AG08395 (cell line): ENCODE measurements at places on chromosomes 2 and 18.
A peak's percentile ranks its signal among the peaks of the same experiment; 100 is the strongest.

GRCh38 chr2:179890666-179891065 lies 29.3 kb upstream of the ZNF385B start:
- no peak for DNase-seq

DNA sequence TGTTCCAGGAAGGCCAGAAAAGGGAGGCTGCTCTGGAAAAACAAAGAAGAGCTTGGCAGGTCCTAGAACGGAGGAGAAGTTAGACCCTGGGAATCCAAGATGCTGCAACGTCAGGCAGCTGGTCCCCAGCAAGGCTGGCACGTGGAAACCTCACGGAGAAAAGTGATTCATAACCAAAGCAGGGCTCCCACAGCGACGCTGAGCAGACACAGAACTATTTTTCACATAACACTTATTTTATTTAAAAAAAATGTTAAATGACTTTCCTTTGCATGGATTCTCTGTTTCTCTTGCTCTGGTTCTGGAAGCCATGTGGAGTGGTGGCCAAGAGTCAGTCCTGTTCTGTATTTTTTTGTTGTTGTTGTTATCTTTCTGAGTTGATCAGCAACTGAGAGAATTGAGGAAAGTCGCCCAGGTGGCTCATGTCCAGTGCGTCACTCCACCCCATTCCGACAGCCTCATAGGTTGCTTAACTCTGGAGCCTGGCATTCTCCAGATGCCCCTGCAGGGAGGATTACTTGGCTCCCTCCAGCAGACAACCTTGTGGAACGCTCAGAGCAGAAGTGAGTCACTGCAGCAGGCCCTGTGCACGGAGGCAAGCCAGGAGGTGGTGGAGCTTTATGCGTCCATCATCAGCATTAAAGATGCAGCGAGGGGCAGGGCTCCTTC lies 229.9 kb upstream of the HDAC4 start:
- peak; percentile 97 for DNase-seq

GRCh38 chr18:9449600-9450414 lies 25.5 kb upstream of the RALBP1 start:
- no peak for DNase-seq

- DNase-seq: no peak
Measured at GRCh38 chr2:10144771-10145518, 22.4 kb downstream of the RRM2 start.
